Anterior cingulate cortex (tissue), 58 donors: ENCODE measurements at places on chromosomes 6 and 20.

DNA sequence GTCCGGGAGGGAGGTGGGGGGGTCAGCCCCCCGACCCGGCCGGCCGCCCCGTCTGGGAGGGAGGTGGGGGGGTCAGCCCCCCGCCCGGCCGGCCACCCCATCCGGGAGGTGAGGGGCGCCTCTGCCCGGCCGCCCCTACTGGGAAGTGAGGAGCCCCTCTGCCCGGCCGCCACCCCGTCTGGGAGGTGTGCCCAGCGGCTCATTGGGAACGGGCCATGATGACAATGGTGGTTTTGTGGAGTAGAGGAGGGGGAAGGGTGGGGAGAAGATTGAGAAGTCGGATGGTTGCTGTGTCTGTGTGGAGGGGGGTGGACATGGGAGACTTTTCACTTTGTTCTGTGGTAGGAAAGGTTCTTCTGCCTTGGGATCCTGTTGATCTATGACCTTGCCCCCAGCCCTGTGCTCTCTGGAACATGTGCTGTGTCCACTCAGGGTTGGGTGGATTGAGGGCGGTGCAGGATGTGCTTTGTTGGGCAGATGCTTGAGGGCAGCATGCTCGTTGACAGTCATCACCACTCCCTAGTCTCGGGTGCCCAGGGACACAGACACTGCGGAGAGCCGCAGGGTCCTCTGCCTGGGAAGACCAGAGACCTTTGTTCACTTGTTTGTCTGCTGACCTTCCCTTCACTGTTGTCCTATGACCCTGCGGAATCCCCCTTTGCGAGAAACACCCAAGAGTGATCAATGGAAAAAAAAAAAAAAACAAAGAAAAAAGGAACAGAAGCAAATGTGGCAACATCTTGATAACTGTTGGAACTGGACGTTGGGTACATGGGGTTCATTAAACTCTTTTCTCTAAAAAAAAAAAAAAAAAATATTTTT, 15.7 kb upstream of the E2F1 start:
- no peak for DNase-seq

DNA sequence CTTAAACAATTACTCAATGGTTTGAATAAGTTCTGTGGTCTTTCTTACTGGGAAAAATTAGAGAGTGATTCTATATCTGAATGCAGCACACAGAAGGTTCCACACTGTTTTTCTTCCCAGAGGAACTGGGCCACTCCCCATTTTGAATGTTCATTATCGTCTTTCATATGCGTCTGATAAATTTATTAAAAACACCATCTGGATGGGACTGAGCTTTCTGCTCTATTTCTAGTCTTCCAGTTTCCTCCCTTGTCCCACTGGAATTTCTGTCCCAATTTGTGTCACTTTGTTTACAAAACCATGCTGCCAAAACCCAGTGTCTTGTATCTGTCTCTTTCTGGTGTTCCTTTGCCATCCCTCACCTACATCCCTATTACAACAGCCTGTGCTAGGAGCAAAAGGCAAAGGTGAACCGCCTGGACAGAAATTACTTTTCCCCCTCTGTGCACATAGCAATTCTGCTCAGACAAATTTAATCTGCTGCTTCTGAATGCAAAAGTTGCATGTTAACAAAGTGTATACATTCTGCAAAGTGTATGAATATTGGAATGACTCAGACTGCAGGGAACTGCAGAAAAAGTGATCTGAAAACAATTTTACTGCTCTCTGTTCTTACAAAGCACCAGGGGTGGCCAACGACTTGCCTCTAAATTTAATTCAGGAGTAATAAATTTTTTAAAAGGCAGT, 333.6 kb downstream of the BTBD9 start:
- no peak for DNase-seq

DNA sequence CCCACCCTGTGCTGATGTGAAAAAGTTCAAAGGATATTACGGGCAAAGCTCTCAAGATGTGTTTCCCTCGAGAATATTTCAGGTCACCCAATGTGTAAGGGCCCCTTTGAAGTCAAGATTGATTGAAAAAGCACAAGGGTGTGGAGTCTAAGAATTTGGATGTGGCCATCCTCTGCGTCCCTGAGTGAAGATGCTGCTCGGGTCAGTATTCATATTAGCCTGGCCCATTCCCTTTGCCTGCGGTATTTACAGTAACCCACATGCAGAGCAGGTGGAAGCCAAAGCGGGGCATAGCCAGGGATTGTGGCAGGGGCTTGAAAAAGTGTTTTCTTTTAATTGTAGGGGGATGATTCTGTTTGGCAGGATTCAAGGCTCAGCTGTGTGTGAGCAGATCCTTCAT, 211.0 kb downstream of the TSHZ2 start:
- no peak for DNase-seq

GRCh38 chr20:35560105-35560511, 18.2 kb downstream of the ERGIC3 start:
- no peak for DNase-seq

DNA sequence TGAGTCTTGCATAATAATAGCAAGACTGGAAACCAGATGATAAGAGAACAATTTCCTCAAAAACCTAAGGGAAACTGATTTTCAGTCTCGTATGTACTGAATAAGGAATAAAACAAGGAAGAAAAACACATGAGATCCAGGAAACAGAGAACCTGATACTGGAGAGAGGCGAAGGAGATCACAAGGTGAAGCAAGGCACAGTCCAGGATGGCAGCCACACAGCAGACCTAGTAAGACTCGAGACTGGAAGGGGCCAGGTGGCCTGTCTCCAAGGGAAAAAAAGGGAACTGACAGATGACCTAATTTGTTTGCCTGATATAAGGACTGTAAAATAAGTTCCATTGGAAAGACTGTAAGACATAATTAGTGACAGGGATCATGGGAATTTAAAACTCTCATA, 71.1 kb downstream of the TASP1 start:
- DNase-seq: no peak

GRCh38 chr6:34615574-34616226, 59.6 kb upstream of the SPDEF start:
- no peak for DNase-seq

GRCh38 chr20:60055740-60056139, 97.5 kb downstream of the CDH26 start:
- no peak for DNase-seq

- DNase-seq: no peak
Measured at GRCh38 chr20:16051968-16052367, 521.3 kb downstream of the KIF16B start.

GRCh38 chr6:7821426-7821825, 89.2 kb downstream of the TXNDC5 start:
- no peak for DNase-seq

DNA sequence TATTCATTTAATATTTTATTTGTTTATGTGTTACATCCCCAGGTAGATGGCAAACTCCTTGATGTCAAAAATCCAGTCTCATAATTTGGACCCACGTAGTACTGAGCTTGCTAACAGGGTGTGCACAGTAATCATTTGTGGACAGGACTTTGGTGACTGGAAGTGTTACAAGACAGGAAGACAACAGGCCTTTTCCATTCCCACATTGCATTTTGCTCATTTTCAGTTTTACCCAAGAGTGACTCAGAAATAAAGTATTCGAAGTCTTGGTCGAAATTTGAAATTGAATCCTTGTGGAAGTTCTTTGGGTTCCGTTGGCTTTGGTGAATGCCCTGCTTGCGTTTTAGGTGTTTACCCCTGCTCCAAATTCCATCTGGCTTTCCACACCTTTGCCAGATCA, 63.0 kb upstream of the THBS2 start:
- DNase-seq: no peak
